ENCODE measurements at places on chromosomes 2 and 18.

- DNase-seq, result no peak
Observed at GRCh38 chr2:84768840-84769239, 112.0 kb downstream of the TRABD2A start.

DNA sequence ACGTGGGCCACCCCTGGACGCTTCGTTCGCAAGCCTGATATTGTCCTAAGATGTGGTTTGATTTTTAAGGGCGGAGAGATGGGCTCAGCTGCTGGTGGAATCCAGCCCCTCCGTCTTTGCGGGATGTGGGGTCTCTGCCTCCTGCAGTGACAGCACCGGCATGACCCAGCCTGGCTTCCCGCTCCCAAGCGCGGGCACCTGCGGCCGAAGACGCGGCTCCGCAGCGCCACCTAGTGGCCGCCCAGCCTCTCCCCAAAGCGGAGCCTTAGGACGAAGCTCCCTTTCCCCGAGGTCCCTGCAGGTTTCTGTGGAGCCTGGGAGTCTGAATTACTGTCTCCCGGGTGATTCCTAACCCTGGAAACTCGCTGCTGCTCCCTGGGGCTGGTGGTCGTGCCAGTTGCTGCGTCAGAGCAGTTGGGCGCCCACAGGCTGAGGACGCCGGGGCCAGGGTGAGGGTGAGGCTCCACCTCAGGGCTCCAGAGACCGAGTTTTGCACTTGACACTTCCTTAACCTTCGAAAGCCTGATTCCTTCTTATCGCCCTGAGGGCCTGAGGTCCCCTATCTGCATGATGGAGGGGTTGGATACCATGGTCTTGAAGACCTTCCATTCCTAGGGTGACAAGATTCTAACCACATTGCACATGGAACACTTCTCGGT lies 137.5 kb downstream of the TPO start:
- peak; percentile 69 for DNase-seq

GRCh38 chr2:164456619-164457018 lies 164.7 kb downstream of the GRB14 start:
- DNase-seq, result peak; percentile 66

DNA sequence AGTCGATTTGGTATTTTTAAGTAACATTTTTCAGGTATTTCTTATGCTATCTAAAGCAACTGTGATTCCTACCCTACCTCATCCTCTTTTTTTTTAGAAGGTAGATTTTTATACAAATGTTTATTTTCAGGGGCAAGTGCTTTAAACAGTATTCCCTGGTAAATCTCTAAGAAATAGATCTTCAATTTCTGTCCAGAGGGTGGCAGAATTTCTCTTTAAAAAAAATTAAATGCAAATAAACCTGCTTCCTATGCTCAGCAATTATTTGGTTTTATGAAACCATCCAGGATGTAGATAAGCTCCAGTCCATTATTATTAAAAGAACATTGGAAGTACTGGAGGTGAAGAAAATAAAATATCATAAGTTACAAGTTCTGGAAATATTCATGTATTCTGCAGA lies 191.9 kb downstream of the MYO3B start:
- peak; percentile 23 for DNase-seq

DNA sequence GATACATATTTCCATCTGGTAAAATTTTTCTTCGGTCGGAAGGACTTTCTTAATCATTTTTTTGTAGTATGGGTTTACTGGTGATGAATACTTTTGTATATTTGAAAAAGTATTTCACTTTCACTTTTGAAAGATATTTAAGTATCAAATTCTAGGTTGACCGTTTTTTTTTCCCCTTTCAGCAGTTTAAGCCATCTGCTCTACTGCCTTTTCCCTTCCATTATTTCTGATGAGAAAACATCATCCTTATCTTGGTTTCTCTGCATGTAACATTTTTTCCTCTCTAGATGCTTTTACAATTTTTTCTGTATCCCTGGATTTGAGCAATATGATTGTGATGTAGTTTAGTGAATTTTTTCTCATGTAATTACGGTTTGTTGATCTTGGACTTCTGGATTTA lies 87.0 kb downstream of the MTX2 start:
- no peak for DNase-seq

- DNase-seq, result no peak
Observed at GRCh38 chr2:219901155-219901554, 273.7 kb downstream of the SLC4A3 start.

- DNase-seq, result no peak
Observed at GRCh38 chr2:29528891-29529520, 392.4 kb downstream of the ALK start.

GRCh38 chr18:76708071-76708721 lies 114.2 kb upstream of the ZNF236 start:
- DNase-seq, result no peak

- no peak for DNase-seq
Observed at GRCh38 chr2:26758790-26759321, 5.2 kb upstream of the SLC35F6 start.

- DNase-seq, result no peak
Observed at GRCh38 chr2:168191955-168192785, 55.2 kb downstream of the STK39 start.

DNA sequence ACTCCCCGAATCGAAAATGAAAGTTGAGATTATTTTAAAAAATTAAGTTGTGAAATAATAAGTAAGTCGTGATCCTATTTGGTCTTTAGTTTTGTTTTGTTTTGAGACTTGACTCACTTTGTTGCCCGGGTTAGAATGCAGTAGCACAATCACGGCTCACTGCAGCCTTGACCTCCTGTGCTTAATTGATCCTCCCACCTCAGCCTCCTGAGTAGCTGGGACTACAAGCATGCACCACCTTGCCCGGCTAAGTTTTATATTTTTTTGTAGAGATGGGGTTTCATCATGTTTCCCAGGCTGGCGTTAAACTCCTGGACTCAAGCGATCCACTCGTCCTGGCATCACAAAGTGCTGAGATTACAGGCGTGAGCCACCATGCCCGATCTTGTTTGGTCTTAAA lies 326.2 kb downstream of the MYCN start:
- DNase-seq, result no peak

- no peak for DNase-seq
Observed at GRCh38 chr2:159086342-159086741, 117.9 kb downstream of the TANC1 start.

GRCh38 chr2:240204431-240205276 lies 64.2 kb upstream of the OTOS start:
- DNase-seq, result no peak

- DNase-seq, result no peak
Observed at GRCh38 chr18:41706301-41706700, 248.7 kb upstream of the PIK3C3 start.

DNA sequence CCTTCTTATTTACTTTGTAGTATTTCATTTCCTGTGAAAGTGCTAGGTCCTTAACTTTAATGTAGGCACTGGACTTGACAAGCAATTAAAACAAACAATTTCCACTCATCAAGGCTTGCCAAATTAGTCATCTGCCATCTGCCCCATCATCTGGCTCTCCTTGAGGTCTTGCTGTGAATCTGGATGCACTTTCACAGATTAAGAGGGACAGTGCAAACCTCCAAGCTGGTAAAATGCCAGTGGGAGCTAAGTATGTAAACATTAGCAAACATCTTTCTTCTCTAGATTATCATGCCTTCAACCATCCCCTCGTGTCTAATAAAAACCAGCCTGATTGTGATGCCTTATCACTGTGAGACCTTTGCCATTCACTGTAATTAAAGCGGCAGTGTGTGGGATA lies 402.9 kb downstream of the ERBB4 start:
- DNase-seq, result peak; percentile 33

DNA sequence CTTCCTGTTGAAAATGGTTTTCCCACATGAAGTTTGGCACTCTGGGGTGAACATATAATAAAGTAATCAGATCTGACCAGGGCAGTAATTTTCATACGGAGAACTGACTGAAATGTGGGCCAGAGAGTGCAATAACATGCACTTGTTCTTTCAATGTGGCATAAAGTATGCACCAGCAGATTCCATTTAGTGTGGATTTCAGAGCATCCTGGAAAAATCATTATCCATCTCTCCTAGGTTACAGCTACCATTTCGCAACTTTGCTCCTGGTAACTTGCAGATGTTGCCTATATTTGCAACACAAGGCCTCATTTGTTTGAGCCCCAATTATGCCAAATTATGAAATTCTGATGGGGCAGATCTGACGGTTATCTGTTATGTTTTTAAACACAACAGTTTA lies 55.4 kb downstream of the COLEC12 start:
- DNase-seq, result no peak

GRCh38 chr2:240392948-240393830 lies 42.3 kb upstream of the GPC1 start:
- no peak for DNase-seq

DNA sequence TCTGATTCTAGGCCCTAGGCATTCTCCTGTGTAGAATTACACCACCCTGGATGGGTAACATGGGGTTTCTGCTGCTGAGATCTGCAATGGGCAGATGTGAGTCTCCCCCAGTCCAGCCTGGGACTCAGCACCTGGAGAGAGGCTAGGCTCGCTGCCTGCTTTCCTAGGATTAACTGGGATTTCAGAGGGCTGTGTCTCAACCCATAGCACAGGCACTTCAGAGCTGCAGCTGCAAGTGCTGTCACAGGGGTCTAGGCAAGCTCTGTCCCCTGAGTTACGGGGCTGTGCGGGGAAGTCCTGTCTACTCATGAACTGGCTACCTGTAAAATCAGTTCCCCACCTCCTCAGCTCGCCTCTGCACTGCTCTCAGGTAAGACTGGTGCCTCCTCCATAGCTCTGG lies 51.5 kb downstream of the CABLES1 start:
- DNase-seq, result no peak

DNA sequence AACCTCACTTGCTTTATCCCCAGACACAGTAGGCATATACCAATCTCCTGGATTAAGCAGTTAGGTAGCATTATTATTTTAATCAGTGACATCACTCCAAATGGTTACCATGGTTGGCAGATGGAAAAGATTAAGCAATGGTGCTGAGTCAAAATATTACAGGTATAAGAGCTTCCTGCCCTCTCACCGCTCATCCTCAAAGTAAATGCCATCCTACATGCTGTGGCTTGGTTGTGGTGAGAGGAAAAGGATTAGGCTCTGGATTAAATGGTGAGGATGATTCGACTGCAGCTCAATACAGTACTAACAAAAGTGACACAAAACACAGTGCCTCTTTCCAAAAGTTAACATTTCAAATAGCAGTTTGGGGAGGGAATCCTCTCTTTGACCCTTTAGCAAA lies 108.9 kb upstream of the ACAA2 start:
- DNase-seq, result no peak

GRCh38 chr2:127072970-127073369 lies 34.0 kb downstream of the BIN1 start:
- DNase-seq, result no peak

- DNase-seq, result no peak
Observed at GRCh38 chr2:144274131-144274530, 245.8 kb downstream of the ZEB2 start.

GRCh38 chr2:25068217-25068616 lies 26.3 kb downstream of the EFR3B start:
- no peak for DNase-seq

DNA sequence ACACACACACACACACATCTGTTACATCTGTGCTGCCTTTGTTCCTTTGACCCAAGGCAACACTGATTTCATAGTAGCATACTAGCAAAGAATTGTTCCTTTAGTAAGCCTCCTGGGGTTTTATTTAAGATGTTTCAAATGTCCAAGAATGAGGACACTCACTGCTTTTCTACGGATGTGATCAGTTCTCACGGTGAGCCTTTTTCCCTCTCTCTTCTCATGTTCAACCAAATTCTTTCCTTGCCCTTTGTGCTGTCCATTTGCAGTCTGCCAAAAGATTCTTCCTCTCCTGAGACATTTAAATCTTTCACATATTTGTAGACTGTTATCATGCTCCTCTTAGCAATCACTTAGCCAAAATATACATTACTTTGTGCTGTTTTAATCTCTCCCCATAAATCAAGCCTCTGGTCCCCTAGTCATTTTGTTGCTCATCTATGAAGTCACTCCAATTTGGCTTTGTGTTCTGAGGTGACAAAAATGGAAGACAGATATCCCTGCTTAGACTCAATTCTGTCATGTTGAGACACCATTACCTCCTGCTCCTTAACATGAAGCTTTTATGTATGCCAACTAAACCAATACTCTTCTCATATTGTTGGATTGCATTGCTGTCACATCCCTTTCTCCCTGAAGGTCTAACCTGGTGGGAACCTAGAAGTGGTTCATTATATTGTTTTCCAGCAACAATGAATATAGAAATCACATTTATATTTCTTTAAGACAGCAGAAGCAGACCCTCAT lies 1605.3 kb upstream of the ACVR2A start:
- no peak for DNase-seq

DNA sequence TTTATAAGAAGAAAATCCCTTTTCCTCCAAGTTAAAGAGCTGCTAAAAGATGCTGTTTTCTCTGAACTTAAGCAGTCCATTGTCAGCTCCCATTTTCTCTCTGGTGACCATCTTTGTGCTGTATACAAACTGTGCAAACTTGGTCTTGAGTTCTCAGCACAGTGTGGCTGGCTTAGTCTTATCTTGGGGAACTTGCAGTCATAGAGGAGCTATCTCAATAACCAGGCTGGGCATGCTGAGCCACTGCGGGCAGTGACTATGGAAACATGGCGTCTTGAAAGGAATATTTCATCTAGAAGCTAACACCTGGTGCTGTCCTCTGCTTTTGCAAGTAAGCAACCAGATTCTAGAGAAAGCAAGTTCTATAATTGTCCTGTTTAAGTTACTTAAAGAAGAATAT lies 1334.4 kb upstream of the CELF4 start:
- DNase-seq, result no peak

- DNase-seq, result no peak
Observed at GRCh38 chr2:68283419-68283812, 31.1 kb upstream of the PPP3R1 start.

DNA sequence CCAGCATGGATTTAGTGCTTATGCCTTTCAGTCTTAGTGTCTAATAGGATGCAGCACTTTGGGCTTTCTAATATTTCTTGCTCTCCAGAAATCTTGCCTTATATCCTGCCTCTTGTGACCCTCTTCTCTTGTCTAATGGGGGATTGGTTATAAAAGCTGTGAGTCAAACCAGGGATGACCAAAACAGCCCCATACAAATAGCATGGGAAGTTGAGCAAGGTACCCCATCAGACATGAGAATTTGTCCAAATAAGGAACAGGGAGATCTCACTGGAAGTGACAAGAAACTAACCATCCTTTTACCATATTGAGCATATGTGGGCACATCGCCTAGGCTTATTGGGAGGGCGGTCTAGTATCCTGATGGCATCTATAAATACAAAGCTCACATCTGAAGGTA lies 78.8 kb upstream of the BZW1 start:
- no peak for DNase-seq

Measured in RPMI8226 (cell line).